AML-193 (cell line): ENCODE measurements at places on chromosomes 4 and X.
A peak's percentile ranks its signal among the peaks of the same experiment; 100 is the strongest.

GRCh38 chr4:154044742-154045485 lies 256.0 kb upstream of the SFRP2 start:
- no peak for DNase-seq

DNA sequence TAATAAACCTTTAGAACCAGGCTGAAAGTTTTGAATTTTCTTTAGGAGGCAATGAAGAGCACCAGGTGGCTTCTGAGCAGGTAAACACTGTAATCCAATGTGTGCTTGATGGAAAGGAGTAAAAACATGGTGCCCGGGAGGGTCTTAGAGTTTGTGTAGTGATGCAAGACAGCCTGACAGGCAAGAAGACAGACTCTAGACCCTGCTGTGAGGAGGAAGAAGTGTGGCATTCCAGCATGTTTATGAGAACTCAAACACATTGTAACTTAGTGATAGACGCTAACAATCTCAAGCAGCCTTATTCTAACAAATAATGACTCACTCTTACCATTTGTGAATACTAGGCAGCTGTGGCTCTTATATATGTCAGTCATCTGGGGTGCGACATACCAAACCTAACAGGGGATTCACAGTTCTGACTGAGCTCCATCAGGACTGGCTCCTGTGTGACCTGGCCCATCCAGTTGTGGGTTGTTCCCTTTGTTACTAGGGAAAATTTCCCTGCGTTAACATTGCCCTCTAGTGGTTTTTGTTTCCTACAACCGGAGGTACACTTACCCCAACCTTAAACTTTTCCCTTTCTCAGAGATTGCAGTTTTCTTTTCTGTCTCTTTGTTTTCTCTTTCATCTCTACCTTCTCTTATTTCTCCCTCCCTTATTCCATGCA lies 53.8 kb downstream of the VSIG4 start:
- DNase-seq: peak; percentile 58

DNA sequence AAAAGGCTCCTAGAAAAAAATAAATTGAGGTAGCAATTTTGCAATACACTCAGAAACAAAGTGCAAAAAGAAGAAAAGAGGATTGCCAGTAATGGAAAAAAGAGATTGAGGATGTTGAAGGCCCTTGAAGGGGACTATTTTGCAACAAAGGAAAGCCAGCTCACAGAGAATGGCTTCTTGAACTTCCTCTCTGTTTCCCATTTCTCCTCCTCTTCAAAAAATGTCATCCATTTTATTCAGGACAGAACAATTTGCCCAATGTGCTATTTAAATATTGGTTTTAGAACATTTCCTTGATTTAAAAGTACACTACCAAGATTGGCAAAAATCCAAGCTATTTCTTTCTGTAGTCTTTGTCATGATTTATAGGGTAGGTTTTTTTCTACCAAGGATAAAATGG lies 60.2 kb downstream of the GASK1B start:
- peak; percentile 28 for DNase-seq

DNA sequence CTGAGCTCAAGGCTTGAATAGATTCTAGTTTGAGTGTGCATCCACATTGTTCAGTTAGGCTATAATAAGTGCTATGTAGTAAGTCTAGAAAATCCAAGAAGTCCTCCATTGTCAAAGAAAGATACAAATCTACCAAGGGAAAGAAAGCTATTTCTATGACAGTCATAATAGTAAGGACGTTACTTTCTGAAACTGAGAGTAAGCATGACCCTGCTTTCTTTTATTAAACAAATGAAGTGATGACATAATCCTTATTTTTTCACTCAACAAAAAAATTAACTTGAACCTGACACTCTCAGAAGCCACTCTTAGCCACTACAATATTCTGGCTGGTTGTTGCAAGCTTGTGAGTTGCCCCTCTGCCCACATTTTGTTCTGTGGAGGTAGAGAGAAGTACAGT lies 33.8 kb upstream of the AMELX start:
- DNase-seq: no peak

GRCh38 chrX:68698942-68699341 lies 51.5 kb downstream of the STARD8 start:
- no peak for DNase-seq
